Stimulated activated naive CD8-positive, alpha-beta T cell treated with anti-CD3 and anti-CD28 coated beads, Interleukin-15, amount 100 ng/mL, for 72 hours (primary cell): ENCODE measurements at places on chromosomes 5 and 9.

DNA sequence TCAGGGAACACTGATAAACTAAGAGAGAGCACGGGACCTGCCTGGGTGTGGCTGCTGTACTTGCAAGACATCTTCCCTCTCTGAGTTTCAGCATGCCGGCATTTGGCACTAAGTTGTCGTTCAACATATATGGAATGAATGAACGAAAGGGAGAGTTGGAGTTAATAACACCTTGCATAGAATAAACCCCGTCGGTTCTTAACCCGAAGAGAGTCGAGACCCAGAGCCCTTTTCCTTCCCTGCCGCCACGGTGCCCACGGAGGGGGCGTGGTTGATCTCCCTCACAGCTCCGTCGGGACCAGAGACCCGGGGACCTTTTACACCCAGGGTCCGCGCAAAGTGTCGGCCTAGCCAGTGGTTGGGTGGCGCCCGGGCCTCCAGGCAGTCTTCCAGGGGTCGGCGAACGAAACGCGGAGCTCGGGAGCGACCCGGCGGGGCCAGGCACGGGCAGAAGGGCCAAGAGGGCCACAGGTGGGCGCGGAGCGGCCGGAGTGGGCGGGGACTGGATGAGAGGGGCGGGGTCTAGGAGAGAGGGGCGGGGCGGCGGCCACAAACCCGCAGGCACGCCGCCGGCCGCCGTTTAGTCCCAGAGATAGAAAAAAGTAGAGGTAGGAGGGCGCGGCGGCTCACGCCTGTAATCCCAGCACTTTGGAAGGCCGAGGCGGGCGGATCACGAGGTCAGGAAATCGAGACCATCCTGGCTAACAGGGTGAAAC, 735 bp upstream of the RPL26L1 start:
- peak; percentile 67 for DNase-seq

DNA sequence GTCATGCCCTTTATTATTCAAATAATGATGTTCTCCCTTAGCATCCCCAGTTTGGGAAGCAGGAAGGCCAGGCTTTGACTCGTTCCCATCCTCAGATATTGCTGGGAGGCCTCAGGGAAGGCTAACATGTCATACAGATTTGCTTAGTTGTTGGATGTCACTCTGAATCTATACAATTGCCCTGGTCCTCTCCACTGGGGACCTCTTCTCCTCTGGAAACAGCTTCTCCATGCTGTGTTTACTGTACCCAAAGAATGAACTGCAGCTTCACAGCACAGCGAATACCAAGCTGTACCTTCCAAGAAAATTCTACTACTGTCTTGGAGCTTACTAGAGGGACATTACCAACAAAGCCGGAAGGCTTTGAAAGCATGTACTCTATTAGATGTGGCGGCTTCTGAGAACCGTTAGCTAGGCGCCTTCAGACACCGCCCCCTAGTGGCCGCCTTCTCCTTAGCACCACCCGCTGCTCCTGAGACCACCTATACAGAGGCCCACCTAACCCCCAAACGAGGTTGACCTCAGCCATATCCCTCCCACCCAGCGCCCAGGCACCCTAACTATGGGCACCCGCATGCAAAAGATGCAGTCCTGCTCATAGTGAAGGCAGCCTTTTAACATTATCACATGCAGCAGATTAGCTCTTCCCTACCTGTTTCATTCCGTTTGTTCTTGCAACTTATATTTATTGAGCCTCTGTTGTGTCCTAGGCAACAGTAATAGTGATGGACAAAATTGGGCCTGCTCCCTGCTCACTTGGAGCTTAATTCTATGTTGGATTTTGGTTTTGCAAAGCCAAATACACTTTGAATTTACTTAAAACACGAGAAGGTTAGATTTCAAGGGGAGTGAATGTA, 34.9 kb upstream of the FOXI1 start:
- DNase-seq, result peak; percentile 16

DNA sequence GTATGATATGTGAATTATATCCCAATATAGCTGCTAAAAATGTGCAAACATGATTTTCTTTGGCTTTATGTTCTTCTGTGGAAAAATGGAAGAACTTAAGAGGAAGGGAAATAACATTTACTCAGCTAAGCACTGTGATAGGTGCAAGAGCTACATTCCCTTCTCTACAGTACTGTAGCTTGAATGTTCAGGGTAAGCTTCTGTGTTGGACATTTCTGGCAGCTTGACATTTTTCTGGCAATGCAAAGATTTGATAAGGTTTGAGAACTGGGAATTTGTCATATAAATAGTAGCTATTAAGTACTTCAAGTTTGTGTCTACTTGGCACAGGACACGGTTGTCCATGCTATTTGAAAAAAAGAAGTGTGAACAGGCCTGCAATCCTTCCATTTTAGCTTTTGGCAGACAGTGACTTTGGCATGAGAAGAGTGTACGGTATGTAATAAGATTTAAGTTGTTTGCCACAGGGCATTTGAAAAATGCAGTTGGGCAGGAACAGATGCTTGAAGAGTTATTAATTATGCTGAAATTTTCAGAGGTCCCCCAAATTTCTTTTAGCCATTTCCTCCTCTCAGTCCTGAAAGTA, 77.6 kb downstream of the KIF4B start:
- DNase-seq, result no peak

DNA sequence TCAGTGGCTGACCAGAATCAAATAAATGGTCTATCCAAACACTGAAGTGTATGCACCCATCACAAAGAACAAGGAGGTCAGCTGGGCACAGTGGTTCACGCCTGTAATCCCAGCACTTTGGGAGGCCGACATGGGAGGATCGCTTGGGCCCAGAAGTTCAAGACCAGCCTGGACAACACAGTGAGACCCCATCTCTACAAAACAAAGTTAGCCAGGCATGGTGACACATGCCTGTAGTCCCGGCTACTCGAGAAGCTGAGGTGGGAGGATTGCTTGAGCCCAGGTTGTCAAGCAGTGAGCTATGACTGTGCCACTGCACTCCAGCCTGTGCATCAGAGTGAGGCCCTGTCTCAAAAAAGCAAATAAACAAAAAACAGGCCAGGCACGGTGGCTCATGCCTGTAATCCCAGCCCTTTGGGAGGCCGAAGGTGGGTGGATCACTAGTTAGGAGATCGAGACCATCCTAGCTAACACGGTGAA, 40.5 kb downstream of the SEMA4D start:
- DNase-seq, result no peak

DNA sequence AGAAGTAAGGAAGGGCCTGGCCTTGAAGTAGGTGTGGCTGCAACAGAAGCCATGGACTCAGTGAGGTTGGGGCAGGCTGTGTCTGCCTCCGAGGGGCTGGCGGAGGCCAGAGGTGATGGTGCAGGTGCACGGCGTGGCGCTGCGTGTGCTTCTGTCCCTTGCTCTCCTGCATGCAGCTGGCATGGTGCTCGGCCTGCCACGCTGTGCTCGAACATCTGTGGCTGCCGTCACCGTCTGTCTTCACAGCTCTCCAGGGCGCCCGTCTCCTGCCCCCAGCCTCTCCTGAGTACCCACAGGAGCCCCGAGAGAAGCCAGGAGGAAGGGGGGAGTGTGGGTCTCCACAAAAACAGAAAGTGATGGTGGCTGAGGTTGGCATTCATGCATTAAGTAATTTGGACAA, 193.7 kb downstream of the CACNA1B start:
- no peak for DNase-seq

- DNase-seq, result no peak
Observed at GRCh38 chr5:151912360-151912759, 12.3 kb downstream of the GLRA1 start.

DNA sequence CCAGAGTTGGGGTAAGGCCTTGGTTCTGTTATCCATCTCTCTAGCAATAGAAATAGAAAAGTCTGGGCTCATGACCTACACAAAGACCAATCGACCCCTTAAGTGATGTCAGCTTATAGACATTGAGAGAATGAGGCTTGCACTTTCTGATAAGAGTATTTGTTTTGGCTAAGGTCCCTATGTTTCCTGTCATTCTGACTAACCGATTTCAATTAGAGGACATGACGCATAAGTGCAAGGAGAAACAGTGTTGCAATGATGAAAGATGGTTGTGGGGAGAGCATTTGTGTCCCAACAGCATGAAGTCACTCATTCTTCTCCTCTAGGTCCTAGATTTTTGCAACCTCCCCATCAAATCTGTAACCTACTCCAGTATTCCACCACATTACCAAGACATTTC, 255.1 kb downstream of the MAT2B start:
- DNase-seq, result no peak

- no peak for DNase-seq
Observed at GRCh38 chr9:25716220-25716872, 38.1 kb upstream of the TUSC1 start.

DNA sequence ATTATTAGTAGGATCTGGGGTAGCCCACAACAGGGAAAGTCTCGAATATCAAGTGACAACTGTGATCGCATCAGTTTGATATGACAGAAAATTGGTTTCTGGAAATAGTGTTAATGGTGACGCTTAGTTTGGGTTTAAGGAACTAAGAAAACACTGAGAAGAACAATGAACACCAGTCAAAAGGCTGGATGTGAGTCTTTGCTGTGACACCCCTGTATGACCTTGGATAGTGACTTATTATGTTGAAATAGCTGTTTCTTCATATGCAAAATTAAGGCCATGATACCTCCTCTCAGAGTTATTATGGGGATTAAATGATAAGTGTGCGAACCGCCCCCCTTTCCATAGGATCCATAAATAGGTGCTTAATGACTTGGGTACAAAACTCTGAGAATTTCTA, 926 bp downstream of the DNAJC25 start:
- no peak for DNase-seq

GRCh38 chr5:88899096-88899737, 16.2 kb upstream of the MEF2C start:
- no peak for DNase-seq

DNA sequence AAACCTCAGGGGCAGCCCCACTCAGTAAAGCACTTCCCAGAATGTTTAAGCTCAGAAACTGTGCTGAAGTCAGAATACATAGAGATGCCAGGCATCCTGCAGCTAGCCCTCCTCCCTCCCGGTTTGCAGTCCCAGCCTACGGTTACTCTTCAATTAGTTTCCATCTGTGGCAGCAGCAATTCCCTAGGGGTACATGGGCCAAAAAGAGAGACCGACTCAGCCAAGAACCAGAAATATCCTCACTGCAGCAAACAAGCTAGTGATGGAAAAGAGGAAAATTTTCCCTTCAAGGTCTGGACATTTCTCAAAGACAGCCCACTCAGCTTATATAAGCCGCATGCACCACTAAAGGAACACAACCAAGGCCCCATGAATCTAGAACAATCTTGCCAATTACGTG, 89.1 kb upstream of the PPP2R2B start:
- DNase-seq, result no peak
